Stimulated activated CD4-positive, alpha-beta T cell treated with anti-CD3 and anti-CD28 coated beads, Interleukin-2, amount 100 ng/mL, for 24 hours (primary cell): ENCODE measurements at places on chromosomes 2 and 18.

- no peak for DNase-seq
Measured at GRCh38 chr2:31931916-31932315, 78.9 kb downstream of the MEMO1 start.

GRCh38 chr18:22670914-22671313 is 253.2 kb upstream of the CTAGE1 start:
- DNase-seq = no peak

DNA sequence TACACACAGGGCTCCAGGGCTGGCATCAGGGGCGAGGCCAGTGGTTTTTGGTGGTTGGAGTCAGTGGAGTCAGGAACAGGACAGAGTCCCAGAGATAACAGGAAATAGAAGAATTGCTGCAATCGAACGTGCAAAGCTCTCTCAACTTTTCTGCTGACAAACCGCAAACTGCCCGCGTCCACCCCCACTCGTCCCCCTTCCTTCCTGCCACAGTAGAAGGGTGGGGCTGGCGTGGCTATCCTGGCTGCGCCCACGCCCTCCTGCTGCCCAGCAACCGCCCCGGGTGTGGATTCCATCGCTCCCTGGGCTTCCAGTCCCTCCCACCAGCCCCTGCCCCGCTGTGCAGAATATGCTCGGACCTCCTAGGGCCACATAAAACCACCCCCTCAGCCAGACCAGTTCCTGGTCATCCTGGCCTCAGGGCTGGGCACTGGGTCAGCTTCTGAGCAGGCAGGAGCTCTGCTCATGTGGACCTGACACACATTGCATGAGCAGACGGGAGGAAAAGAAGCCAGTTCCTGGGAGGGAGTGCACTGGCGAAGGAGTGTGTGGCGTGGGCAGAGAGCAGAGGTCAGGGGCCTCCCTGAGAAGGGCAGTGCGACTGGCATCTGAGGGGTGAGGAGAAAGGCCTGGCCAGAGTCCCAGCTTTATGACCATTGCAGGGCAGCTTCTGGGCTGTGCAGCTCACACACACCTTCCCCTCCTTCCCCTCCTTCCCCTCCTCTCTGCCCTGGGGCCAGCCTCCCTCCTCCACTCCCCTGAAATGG is 85.4 kb upstream of the ATG16L1 start:
- DNase-seq = peak; percentile 23

DNA sequence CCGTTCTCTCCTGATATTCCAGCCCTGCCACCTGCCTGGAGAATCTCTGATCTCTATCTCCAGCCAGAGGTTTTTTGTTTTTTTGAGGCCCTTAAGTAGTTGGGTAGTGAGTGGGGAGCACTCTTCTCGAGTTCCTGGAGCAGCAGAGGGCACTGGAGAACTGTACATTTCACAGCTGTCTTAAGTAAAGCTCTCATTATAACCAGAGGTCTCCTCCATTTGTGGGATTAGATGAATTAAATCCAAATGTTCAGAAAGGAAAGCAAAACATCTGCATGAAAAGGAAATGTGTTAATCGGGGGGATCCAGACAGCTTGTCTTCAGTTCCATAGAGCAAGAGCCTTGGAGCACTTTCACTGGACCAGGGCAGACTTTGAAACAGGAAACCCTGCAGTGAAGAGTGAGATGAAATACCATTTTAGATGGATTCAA is 32.8 kb downstream of the AOX1 start:
- no peak for DNase-seq

DNA sequence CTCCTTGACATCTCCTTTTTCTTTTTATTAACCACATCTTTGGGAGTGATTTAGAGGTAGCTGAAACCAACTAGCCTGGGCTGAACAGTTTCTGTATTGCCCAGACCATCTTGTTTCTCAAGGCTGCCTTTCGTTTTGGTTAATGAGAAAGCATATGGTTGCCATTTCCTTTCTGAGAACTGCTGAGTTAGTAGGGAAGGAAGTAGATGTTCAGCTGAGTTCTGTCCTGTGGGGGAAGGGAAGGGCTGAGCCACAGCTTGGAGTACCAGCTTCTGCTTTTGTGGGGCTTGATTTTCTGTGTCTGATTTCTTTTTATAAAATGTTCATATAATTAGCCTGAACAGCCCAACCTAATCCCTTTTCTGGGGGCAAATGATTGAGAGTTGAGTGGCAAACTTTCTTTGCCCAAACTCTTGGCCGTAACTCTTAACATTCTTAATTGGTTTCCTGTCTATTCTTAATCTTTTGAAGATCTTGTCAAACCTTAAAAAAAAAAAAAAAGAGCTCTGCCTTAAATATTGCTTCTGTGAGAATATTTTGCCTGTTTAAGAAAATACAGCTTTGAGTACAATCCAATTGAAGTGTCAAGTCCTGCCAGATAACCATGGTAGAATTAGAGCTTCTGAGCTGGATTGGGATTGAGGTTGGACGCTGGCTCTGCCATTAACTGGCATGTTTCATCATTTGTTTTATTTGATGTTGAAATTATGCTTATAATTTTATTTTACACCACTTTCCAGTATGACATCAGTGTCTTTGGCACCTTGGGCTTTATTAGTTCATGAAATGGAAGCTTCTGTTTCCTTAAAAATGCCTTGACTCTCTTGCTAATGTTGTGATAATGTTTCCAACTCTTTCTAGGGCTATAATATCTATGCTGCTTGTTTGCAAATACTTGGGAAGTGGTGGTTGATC is 1.9 kb upstream of the NABP1 start:
- DNase-seq = peak; percentile 50

GRCh38 chr2:220259662-220260061 is 632.2 kb downstream of the SLC4A3 start:
- no peak for DNase-seq

- DNase-seq = no peak
Measured at GRCh38 chr18:6613581-6613980, 115.9 kb upstream of the ARHGAP28 start.

DNA sequence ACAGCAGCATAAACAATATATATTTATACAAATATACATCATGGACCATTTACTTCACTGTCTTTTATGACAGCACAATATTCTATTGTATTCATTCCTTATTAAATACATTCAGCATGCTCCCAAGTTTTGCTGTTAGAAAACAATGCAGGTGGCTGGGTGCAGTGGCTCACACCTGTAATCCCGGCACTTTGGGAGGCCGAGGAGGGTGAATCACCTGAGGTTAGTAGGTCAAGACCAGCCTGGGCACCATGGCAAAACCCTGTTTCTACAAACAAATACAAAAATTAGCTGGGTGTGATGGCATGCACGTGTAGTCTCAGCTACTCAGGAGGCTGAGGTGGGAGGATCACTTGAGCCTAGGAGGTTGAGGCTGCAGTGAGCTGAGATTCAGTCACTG is 39.0 kb downstream of the NPC1 start:
- DNase-seq = no peak

DNA sequence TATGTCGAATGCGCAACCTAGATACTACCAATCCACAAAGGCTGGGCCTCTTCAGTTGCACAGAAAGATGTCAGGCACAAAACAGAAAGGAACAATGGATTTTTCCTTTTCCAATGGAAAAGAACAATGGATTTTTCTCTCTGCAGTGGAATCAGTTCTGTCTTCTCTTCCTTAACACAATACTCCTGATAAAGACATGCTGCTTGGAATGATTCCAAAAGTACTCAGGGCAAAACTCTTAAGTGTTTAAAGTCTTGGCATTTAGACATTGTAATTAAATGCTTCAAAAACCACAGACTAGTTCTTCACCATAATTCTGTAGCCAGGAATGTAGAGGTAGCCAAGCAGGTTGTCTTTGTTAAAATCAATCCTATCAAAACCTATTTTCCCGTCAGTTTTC is 46.7 kb upstream of the FLACC1 start:
- no peak for DNase-seq

DNA sequence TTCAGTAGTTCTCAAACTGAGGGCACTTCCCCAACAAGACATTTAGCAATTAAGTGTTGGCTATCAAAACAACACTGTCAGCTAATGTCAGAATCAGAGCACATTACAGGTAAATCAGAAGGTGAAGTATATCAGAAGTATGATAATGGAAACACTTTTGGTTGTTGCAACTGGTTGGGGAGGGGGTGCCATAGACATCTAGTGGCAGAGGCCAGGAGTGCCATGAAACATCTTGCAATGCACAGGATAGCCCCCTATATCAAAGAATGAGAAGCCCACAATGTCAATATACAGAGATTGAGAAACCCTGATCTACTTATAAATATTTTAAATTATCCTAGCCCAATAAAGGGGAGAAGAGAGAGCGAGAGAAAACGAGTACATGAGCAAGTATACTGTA is 4.9 kb upstream of the XPO1 start:
- DNase-seq = no peak

DNA sequence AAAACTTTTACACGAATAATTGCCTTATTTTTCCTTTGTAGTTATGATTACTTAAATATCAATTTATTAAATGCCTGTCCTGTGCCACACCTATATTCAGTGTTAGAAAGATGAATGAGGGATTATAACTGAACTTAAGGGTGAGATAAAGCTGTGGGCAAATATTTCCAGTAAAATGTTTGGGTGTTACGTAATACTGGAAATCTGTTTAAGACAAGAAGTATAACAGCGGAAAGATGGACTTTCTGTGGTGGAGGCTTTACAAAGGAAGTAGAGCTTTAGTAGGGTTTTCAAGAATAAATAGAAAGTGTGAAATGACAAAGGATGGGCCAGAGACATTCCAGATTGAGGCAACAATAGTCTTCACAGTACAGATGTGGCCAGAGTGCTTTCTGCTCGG is 927.0 kb downstream of the DPP10 start:
- no peak for DNase-seq

GRCh38 chr2:204486805-204487204 is 58.5 kb upstream of the PARD3B start:
- DNase-seq = no peak

DNA sequence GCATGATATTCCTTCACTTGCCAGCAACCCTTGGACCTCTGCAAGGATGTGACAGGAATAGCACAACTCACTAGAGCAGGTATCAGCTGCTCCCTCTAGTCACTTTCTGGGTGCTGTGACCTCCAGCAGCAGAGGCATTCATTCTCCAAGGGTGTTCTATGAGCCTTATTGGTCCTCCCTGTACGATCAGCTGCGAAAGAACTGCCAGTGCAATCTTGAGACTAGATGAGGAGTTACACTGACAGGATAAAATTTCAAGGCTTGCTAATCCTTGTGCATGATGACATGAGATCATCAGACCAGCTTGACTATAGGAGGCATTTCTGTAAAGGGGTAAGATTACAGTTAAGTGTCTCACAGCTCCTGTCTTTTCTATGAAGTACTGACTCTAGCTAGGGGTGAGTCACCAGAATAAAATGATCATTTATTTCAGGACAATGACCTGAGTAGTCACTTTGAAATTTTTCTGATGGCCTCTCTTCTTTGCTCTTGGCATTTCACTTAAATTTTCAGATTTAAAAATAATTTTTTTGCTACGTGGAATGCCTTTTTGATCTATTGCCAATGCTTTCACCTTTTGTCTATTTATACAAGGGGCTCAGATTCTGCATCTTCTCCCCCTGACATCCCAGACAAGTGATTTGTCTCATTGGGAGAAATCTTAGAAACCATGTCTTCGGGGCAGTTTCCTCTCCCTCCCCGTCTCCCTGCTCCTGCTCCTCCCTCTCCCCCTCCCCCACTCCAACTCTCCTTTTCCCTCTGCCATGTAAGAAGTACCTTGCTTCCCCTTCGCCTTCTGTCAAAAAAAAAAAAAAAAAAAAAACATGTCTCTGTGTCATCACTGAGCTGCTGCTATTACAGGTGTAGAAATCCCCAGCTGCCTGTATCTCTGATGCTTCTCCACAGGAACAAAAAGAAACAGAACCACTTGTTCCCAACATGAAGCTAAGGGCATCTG is 49.2 kb upstream of the FRZB start:
- no peak for DNase-seq

DNA sequence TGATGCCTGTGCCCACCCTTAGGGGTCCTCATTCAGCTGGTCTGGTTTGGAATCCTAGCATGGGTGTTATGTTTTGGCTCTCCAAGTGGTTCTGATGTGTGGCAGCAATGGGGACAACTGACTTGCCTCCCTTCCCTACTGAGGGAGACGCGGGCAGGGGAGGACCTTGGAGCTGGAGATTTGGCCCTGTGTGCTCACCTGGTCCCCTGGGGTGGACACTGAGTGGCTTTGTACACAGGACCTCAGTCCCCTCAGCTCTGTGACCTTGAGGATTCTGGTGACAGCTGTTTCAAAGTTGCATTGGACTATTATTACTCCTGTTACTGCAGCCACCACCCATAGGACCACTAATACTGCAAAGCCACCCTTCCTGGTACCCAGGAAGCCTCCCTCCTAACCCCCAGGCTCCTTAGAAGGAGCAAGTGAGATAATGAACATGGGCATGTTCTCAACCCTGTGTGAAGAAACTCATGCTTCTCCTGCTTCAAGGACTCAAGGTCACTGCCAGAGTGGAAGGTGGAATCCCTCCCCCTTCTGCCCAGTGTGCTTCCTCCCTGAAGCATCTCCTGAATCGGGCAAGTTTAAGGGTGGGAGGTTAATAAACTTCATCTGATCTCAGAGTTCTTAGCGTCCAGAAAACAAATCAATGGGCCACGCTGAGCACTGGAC is 26.5 kb downstream of the TMEM182 start:
- no peak for DNase-seq

DNA sequence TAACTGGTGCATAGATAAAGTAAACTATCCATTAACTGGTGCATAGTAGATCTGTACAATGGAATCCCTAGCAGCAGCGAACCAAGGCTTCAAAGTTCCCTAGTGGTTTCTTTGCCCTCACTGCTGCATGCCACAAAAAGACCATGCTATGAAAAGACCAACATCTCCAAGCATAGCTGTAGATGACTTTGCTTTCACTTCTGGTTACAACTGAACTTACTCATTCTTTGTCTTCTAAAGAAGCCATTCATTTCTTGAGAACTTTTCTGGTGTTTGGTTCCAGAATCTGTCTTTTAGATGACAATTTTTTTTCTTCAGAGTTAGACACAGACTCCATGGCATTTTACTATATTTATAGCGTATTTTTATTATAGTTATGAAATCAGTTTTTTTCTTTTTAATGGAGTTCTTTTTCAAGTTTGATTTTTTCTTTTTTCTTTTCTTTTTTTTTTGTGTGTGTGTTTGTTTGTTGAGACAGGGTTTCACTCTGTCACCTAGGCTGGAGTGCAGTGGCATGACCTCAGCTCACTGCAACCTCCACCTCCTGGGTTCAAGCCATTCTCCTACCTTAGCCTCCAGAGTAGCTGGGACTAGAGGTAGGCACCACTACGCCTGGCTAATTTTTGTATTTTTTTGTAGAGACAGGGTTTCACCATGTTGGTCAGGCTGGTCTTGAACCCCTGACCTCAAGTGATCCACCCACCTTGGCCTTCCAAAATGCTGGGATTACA is 63.6 kb downstream of the SLC35F5 start:
- peak; percentile 37 for DNase-seq

DNA sequence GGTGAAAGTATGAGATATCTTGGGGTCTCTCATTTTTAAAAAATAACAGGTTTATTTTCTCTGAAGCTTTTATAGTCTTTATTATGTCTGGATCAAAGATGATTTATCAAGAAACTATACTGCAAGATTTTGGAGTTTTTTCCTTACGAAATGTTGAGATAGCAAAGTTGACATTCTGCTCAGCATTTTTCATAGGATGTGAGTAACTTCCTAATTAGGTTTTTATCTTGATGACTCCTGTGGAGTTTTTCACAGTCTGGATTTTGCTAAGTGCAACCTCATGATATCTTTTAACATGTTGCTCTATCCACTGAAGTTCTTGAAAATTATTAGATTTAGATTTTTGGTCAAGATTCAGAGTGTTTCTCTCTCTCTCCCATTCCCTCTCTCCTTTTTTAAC is 17.8 kb downstream of the TCF7L1 start:
- no peak for DNase-seq
